ENCODE measurements at places on chromosomes 5 and 9.

- no peak for DNase-seq
Observed at GRCh38 chr5:67065696-67066095, 130.9 kb downstream of the CD180 start.

- peak; percentile 0 for DNase-seq
Observed at GRCh38 chr9:119370816-119371215, 1.6 kb upstream of the BRINP1 start.

DNA sequence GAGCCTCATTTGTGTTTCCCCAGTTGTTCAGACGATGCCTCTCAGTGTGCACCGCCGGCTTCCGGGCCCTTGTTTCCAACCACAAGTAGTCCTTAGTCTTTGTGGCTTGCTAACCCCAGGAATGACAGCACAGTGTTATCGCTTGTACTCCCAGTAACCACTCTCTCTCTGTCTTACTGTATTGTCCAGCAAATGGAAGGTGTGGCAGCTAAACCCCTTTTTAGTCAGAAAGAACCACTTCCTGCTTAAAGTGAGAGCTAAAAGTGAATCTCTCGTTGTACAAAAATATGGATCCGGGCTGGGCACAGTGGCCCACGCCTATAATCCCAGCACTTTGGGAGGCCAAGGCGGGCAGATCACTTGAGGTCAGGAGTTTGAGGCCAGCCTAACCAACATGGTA lies 61.3 kb downstream of the ENC1 start:
- no peak for DNase-seq

- DNase-seq: no peak
Observed at GRCh38 chr5:133841831-133842750, 126.3 kb downstream of the C5orf15 start.

- DNase-seq: no peak
Observed at GRCh38 chr5:15116996-15117395, 245.4 kb upstream of the ANKH start.

GRCh38 chr9:109179801-109180523 lies 12.9 kb upstream of the FRRS1L start:
- no peak for DNase-seq

- no peak for DNase-seq
Observed at GRCh38 chr5:79484731-79485130, 29.2 kb downstream of the HOMER1 start.

Data from T-helper 1 cell (primary cell).